Fibroblast of the aortic adventitia (primary cell): ENCODE measurements at places on chromosomes 2 and 18. TPM values are rescaled to one million over a fixed set of nuclear protein-coding genes. Genes with fewer than 3 reads are reported as not detected.

DNA sequence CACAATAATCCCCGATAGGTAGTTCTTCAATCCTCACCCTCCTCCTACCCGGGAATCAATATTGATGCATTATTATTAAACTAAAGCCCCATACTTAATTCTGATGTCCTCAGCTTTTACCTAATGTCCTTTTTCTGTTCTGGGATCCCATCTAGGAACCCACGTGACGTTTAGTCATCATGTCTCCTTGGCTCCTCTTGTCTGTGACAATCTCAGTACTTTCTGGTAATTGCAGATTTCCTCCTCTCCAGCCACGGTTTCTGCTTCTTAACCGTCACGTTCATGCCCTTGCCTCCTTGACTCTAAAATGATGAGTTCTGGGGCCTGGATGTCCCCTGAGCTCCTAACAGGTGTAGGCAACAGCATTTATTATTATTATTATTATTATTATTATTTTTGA is 2.9 kb upstream of the DGKD start:
- DNase-seq: peak; percentile 18

Gene LOXHD1
- not detected in 2 replicates for total RNA-seq

DNA sequence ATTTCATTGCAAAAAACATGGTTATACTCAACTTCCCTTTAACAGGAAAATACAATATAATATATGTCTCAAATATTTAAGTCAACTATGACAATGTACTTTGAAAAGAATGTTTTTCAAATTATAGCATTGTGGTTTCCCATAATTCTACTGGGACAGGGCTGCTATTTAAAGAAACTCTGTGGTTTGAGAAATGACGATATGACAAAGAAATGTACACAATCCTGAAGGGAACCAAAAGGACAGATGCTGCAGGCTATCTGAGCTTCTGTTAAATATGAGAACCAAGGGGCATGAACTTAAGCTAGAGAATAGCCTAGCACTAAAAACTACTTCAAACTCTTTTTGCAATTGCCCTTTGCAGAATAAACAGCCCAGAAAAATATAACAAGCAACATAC is 415.9 kb downstream of the GRB14 start:
- peak; percentile 16 for DNase-seq

DNA sequence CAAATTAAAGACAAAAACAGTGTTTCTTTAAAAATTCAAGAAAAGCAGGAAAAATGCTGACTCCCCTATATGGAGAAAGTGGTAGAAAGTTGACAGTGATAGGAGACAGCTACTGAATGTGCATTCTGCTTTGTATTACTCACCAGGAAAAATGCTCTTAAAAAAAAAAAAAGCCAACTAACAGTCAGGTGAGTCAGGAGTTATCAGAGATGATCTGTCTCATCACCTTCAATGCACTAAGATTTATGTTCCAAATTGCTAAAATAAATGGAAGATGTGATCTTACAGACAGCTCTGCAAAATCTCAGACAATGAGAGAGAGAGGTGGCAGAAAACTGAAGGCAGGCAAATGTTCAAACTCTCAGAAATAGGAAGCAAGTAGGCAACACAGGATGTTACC is 47.6 kb upstream of the ZNF521 start:
- no peak for DNase-seq

Gene DPP4
- 138 and 203 TPM in 2 replicates for total RNA-seq
